ENCODE measurements at places on chromosomes 6 and 20.

DNA sequence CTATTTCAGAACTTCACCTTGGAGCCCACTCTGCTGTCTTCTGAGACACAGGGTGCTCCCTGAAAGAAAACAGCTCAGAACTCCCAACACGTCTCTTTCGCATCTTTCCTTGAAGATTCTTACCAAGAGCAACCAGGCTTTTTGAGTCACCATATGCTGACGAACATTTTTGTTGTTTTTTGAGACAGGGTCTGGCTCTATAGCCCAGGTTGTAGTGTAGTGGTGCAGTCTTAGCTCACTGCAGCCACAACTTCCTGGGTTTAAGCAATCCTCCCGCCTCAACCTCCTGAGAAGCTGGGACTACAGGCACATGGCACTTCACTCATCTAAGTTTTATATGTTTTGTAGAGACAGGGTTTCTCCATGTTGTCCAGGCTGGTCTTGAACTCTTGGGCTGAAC lies 68.5 kb downstream of the TRMT11 start:
- no peak for DNase-seq

- no peak for DNase-seq
Measured at GRCh38 chr6:132128424-132128823, 177.3 kb upstream of the CCN2 start.

DNA sequence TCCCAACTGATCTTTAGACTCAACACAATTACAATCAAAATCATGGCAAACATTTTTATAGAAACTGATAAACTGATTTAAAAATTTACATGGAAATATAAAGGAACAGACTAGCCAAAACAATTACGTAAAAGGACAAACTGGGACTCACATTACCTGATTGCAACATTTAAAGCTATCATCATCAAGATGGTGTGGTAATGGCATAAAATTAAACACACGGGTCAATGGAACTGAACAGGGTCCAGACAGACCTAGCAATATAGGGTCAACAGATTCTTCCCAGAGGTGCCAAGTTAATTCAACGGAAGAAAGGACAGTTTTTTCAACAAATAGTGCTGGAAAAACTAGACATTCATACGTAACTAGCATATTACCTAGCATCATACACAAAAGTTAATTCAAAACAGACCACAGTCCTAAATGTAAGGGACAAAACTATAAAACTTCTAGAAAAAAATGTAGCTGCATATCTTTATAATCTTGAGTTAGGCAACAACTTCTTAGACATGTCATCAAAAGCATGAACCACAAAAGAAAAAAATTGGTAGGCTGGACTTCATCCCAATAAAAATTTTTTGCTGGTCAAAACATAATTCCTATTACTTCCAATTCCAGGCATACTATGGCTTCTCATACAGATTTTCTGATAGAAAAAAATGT lies 147.4 kb upstream of the BEND6 start:
- no peak for DNase-seq

DNA sequence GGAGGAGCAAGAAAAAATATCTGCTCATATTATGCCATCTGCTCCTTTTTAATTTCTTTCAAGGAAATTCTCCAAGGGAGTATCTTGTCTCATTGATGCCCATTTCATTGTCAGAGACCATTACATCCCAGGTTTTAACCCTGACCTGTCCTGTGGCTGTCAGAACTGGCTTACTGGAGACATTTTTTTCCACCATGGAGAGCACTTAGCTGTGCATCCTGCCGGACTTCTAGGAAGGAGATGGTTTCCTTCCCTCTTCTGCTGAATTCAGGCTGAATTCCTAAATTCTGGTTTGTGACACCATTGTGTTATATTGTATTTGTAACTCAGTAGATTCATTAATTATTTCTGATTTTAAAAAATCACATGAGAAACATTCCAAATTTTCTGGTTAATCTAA lies 70.3 kb downstream of the NKAIN2 start:
- DNase-seq = no peak

Data from activated CD8-positive, alpha-beta memory T cell treated with anti-CD3 and anti-CD28 coated beads, Interleukin-2, amount 50 U/mL, for 4 hours (primary cell).